ENCODE measurements at places on chromosomes 2 and 18.

DNA sequence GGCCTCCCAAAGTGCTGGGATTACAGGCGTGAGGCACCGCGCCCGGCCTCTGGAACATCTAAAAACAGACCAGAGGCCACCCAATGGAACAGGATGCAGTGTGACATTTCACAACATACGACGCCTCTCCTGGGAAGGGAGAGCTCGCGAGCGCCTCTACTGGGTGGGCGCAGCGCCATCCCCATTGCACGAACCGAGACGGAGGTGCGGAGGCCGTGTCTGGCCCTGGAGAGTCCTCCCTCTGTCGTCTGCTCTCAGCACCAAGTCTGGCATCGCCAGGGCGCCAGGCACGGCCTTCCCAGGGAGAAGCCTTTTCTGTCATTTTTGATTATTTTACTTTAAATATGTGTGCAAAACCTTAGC lies 9.4 kb upstream of the GBX2 start:
- DNase-seq = no peak

DNA sequence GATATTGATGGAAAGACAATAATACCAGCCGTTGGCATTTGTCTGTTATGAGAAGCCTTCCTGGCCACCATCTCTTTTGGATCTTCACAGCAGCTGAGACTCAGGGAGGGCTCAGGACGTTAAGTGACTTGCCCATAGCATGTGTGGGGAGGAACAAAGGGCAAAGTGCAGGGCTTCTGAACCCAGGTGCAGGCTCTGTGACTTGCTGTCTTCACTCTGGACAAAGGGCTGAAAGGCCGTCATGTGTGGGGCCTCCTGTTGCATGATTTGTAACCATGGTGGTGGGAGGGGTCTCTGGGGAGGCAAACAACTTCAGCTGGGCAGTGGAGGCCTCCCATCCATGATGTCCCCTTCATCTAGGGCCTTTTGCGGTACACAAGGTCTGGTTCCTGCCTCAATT lies 65.5 kb upstream of the SIX2 start:
- no peak for DNase-seq

- no peak for DNase-seq
Observed at GRCh38 chr2:144707736-144708326, 187.9 kb upstream of the ZEB2 start.

DNA sequence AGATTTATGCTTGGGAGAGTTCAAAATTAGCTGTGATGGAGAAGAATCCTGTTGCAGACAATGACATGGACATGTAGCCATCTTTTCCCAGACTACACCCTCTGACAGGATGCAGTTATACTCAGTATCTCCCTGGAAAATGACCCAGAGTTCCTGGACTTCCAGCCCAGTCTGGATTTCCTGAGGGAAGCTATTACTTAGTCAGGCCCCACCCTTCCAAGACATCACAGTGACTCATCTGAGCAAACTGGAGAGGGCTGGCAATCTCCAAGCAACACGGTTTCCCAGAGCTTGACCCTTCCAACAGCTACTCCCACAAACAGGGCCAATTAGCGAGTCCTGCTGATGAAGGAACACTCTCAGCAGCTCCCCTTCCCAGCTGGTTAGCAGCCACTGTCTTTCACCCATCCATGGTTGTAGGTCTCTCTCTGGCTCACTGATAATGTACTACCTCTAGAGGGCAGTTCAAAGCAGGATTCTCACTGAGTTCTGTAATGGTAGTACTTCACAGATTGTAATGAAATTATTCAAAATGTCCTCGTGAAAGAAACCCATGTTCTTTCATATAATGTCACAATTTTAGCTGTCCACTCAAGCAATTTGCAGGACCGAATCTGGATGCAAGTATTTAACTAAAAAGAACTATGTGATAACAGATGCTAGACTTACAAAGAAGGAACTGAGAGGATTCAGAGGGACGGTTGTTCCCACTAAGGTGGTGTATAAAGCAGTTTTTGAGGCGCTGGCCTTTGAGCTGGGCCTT lies 110.2 kb downstream of the MDH1 start:
- no peak for DNase-seq

DNA sequence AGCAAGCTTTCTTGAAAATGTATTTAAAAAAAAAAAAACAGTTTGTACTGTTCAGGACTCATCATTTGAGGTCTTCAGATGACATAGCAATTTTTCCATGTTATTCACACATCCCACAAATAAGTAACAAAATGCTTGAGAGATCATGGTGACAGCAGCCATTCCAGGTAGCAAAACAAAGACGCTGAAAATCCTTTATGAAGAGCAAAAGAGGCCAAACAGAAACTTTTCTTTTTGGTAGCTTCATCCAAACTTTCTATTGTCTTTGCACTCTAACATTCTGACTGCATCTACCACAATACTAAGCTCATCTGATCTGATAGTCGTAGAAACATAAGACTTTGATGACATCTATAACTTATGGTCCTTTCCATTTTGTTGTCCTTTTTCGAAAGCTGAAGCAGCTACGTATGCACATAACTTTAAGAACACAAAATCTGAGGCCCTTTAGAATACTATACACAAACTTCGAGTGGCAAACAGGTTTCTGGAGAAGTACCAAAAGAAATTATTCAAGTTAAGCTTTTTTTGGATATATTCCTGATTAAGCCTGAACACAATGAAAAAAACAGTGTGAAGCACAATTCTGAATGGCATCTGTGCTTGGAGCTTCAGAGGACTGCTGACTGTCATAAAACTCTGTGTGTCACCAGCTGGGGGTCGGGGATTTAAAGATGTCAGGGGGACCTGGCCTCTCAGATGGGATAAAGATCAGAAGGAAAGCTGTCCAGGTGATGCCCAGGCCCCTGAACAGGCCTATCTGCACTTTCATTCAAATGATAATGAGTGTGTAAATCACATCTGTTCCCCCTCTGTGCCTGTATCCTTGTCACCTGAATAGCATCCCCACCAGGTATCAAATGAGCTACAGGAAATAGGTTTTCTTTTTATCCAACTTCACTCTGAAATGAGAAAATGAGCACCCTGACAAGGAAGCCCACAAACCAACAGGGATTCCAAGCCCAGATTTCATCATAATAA lies 75.8 kb downstream of the ZEB2 start:
- DNase-seq = no peak

- DNase-seq = no peak
Observed at GRCh38 chr18:34928088-34928753, 113.0 kb upstream of the MAPRE2 start.

- no peak for DNase-seq
Observed at GRCh38 chr2:126802774-126803433, 95.8 kb upstream of the TEX51 start.

DNA sequence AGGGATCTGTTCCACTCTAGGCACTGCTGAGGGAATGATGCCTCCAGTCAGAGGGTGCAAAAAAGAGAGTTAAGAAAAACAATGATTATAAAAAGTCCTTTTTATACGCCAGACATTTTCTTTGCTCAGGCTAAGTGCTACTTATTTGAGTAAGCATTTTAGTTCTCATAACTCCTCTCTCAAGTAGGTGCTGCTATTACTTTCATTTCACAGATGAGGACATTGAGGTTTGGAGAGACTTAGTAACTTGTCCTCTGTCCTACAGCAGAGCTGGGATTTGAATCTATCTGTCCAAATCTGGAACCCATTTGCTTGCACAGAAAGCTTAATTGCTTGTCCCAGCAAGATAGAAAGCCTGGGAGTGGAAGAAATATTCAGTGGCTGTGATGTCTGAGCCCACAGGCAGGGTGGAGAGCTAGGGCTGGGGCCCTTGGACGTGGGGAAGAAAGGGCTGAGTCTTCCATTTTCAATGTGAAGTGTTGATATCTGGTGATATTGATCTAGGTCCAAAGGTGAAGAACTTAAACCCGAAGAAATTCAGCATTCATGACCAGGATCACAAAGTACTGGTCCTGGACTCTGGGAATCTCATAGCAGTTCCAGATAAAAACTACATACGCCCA lies 5.8 kb downstream of the IL37 start:
- DNase-seq = no peak

DNA sequence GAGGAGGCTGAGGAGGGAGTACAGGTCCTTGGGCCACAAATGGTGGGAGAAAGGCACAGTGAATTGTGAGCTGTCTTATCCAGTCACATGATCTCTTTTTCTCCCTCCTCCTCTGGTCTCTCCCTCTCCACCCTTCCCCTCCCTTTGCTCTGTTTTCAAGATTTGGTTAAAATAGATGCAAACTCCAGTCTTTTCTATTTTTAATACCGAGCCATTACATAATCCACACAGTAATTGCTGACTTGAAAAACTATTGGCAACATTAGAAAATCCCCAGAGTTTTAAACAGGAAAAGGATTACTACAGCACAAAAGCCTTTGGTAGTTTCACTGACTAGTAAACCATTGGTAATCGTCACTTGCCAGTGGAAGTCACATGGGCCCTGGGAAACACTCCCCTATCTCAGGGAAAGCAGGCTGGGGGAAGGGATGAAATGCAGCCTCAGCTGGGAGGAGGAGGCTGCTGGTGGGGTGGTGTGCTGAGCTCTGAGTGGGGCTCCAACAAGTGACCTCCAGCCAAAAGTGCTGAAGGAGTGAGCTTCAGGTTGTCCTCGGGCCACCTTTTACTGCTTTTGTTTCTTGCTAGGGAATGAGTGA lies 57.4 kb upstream of the PCBP1 start:
- no peak for DNase-seq

DNA sequence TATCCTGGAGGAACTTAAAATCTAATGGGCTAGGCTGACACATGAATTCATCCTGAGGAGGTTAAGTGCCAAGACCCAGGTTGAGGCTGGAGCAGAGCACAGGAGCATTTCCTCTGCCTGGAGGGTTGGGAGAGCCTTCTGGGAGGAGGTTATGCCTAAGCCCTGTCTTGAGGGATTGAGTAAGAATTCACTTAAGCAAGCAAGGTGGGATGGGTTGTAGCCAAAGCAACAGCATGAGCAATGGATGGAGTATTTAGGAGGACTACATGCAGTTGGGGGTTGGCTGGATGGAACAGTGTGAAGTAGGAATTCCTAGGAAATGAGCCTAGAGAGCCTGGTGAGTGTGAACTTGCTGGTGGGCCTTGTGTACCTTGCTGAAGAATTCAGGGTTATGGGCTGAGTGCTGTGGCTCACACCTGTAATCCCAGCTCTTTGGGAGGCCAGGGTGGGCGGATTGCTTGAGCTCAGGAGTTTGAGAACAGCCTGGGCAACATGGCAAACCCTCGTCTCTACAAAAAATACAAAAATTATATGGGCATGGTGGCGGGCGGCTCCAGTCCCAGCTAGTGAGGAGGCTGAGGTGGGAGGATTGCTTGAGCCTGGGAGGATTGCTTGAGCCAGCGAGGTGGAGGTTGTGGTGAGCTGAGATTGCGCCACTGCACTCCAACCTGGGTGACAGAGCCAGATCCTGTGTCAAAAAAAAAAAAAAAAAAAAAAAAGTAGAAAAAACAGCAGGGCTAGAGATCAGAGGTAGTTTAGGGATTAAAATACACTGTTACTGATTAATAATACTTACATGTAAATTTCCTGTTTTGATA lies 22.2 kb downstream of the TANC1 start:
- DNase-seq = no peak

- no peak for DNase-seq
Observed at GRCh38 chr18:5463390-5463789, 80.4 kb downstream of the EPB41L3 start.

GRCh38 chr2:204870053-204870452 lies 324.8 kb downstream of the PARD3B start:
- DNase-seq = no peak

- no peak for DNase-seq
Observed at GRCh38 chr2:208502288-208502687, 95.7 kb downstream of the PTH2R start.

- DNase-seq = no peak
Observed at GRCh38 chr2:216701544-216701943, 6.2 kb upstream of the IGFBP5 start.

DNA sequence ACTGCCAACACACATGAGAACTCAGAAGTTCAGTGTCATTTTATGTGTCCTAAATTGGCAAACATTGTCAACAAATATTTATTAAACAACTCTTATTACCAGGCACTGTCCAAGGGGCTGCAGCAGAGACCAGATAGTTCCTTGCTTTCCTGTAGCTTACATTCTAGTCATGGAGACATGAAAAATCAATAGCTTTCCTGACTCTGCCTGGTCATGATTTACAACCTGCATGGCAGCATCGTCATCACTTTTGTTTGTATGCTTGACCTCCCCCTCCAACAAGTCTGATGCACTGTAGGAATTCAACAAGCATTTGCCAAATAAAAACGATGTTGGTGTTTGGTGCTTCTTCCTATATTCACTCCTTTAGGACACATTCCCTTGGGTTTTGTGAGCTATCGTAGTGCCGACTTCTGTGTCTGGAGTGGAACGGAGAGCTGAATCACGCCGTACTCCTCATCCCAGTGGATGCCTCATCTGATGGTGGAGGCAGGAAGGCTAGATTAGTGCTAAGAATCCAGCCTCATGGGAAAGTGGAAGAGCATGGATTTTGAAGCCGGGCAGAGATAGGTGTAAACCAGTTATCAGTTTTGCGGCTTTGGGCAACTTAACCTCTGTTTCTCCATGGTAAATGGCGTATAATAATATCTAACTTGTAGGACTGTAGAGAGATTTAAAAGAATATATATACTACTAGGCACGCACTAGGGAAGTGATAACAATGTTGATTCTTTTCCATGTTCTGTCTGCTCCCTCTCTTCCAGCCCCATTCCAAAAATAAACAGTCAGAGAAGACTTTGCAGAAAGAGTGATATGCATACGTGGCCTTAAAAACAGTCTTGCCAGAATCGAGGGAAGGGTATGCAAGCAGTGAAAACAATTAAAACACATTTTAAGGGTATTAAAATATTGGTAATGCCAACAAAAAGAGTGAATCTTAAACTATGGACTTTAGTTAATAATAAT lies 120.5 kb upstream of the ZFP36L2 start:
- DNase-seq = no peak

- DNase-seq = no peak
Observed at GRCh38 chr2:11842336-11842735, 95.9 kb downstream of the LPIN1 start.

- DNase-seq = no peak
Observed at GRCh38 chr2:12931186-12931844, 214.6 kb downstream of the TRIB2 start.

GRCh38 chr18:13403786-13404549 lies 185.4 kb downstream of the LDLRAD4 start:
- no peak for DNase-seq

GRCh38 chr18:48773821-48774220 lies 176.9 kb downstream of the SMAD7 start:
- DNase-seq = no peak

Data from central memory CD8-positive, alpha-beta T cell (primary cell).